ENCODE measurements at places on chromosomes 12 and 14.

DNA sequence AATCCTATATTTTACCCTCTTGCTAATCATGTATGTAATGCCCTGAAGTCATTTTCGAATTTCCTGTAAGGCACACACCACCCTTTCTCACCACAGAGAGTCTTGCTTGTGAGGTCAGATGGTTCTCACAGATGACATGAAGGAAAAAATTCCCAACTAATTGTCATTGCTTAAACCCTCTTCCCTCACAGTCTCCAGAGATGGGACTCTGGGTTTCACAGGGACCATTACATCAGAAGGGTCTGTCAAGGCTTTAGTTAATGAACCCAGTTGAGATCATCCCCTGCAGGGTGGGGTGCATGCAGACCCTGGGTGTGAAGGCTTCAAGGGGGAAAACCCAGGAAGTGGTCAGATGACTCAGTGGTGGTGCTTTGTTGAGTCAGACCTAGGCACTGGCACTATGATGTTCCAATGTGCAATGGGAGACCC, 229.6 kb downstream of the BCAT1 start:
- no peak for DNase-seq

DNA sequence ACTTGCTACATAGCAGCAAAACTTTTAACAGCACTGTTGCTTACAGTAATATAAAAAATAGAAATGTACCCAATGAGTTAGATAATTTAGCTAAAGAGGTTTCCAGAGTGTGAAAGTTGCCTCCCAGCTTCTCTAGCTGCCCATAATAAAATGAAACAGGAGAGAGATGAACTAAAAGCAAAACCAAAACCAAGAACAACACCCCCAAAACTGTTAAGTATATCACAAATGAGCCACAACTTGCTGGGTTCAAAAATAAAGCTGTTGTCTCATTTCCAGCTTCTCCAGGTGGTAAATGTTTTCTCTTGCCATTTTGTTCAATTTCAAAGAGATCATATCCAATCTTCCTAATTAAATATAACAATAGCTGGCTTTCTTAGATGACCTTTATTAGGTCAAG, 614.0 kb downstream of the ETNK1 start:
- no peak for DNase-seq

- no peak for DNase-seq
These were observed 3.7 kb upstream of the RNASE9 start for GRCh38 chr14:20564501-20564997.

DNA sequence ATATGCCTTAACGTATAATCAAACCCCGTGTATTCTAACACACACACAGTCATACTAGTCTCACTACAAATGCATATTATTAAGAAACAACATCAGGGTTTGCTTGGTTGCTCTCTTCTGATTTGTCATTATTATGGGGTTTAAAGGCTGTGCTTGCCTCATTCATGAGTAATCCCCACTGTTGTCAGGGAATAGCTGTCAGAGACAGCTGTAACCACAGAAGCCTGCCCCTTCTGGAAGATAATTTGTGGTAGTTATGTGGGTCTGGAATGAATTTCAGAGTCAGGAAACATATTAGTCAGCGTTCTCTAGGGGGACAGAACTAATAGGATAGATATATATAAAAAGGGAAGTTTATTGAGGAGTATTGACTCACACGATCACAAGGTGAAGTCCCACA, 456.9 kb upstream of the TMEM132C start:
- no peak for DNase-seq

DNA sequence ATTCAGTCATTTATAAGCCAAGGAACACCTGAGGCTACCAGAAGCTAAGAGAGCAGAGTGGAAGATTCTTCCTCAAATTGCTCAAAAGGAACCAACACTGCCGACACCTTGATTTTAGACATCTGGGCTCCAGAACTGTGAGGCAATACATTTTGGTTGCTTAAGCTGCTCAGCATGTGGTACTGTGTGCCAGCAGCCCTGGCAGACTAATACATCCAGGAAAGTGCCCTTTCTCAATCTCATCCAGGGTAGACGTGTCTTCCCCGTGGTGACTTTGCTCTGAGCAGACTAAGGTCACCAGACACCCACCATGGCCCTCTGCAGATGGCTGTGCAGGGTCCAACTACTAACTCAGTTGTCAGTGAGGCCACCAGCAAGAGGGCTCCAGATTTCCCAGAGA, 122.8 kb downstream of the VRK1 start:
- DNase-seq: no peak

DNA sequence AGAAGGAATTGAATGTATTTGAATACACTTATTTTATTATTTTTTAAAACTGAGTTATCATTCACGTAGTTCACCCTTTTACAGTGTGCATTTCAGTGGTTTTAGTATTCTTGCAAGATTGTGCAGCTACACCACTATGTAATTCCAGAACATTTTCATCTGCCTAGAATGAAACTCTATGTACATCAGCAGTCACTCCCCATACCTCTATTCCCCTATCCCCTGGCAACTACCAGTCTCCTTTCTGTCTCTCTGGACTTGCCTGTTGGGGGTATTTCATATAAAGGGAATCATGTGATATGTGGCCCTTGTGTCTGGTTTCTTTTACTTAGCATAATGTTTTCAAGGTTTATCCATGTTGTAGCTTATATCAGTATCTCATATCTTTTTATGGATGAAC, 96.8 kb downstream of the BORCS5 start:
- DNase-seq: no peak

GRCh38 chr12:76399040-76399439, 50.8 kb upstream of the BBS10 start:
- no peak for DNase-seq

GRCh38 chr12:46808955-46809697, 16.7 kb downstream of the SLC38A4 start:
- DNase-seq: no peak

GRCh38 chr12:26226629-26227360, 31.4 kb downstream of the SSPN start:
- DNase-seq: no peak

DNA sequence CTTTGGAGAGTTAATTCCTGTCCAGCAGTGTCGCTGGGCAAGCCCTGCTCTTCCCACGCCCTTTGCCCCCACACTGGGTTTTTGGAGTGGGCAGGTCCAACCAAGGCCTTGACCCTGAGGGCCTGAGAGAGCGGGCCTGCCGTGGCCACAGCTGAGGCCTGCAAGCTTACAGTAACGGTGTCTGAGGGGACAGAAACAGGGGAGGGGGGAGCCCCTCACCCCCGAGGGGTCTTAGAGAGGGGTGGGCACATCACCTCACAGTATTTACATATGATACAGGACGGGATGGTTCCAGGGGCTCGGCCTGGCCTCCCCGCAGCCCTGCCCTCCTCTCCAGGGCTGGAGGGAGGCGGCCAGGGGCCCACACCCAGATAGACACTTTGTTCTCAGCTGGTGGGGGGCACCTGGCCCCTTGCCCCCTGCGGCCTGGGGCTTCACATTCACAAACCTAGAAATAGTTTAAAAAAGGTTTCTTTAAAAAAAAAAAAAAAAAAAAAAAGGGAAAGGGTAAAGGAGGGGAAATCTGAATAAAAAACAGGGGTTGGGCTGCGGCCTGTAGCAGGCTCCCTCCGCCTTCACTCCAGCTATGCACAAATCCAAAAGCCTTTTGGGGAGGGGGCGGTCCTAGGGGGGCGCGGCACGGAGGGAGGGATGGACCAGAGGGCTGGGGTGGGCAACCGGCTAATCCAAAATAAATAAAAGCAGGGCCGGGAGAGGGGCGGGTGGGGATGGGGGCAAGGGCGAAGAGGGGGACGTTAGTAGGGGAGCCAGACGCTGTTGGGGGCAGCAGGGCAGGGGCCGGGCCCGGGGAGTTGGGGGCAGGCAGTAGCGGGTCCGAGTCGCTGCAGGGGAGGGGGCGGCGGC, 14.8 kb upstream of the PLA2G1B start:
- DNase-seq: no peak

DNA sequence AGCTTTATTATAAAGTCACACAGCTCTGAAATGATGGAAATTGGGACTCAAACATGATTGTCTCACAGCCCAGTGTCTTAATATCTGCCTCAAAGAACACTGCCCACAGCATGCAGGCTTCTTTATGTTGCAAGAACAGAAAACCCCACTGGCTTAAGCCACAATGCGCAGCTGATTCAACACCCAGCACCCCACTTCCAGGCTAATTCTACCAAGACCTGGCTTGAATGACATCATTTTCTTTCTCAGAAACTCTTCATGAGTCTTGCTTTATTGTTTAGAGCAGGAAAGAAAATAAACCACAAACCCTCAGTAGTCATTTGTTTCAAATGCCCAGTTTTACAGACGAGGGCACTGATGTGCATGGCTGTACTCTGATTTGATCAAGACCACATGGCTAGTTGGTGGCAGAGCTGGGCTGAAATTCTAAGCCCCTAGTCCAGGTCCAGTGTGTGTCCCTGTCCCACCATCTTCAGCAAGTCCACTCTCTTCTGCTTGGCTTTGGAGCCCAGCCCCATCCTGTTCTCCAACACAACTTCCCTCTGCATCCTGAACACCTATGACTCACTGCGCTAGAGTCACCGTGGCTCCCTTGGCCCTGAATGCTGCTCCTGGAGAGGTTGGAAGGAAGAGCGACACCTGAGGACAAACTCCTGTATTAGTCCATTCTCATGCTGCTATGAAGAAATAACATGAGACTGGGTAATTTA, 50.3 kb upstream of the SRSF5 start:
- no peak for DNase-seq

DNA sequence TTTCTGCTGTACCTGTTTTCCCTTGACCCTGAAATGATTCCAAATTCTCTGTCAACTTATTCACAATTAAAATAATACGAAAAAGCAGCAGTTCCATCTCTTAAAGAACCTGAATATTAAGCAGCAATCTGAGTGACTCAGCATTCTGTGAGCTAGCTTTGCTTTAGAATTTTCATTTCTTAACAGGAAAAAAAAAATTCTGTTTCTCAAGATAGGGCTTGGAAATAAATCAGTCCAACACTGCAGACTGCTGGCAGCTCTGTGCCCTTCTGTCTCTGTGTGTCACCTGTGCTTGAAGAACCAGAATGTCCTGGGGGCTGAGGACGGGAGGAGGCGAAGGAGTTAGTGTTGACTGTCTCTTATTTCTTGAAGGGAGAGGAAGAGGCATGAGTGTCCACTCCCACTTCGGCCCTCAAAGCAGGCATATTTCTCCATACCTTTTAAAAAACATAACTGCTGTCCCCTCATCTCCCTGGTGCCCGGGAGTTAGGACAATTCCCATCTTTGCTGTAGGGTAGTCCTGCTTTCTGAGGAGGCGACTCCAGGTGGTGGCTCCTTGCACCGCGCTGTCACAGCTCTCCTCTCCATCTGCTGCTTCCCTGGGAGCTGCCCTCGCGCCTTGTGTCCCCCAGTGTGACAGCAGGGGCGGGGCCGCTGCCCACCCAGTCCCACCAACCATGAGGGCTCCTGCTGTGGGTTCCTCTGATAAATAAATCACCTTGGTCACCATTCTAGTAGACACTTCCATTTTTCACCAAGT, 203.1 kb downstream of the CALM1 start:
- DNase-seq: peak; percentile 61

DNA sequence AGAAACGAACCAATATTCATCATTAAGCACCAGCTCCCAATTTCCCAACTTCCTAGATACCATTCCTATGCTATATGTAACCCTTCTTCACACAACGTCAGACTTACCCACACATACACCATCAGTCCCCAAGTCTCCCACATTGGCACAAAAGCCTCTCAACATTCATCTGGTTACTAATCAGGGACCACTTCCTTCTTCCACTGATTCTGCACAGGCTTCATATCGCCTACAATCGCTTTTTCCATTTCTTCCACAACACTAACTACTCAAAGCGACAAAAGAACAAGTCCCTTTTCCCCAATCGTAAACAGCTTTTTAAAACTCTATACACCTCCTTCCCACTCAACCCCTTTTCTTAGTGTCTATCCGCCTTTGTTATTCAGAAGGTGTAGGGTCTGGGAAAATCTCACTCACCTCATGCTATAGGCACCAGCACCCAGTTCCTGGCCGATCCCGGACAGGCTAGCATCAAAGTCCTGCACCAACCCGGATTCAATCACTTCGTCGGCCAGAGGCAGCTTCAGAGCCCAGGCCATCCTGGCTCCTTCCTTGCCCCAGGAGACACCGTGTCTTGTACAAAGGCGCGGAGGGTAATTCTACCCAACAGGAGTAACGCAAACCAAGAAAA, 936 bp downstream of the TFCP2 start:
- DNase-seq: no peak

DNA sequence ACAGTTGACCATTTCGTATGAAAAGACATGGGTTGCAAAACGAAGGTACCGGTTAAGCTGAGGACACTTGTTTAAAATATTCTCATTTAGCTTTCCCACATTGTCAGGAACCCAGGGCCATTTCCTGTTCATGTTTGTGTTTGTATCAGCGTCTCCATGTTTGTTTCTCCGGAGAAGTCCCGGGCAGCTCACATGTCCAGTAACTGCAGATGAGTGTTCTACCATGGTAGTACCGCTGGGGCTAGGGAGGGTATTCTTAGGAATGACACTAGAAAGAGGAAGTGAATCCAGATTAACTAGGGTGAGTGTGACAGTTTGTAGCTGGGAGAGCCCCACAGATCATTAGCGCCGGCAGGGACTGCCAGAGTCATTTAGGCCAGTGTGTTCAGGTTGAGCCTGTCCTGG, 50.0 kb upstream of the EVL start:
- no peak for DNase-seq

DNA sequence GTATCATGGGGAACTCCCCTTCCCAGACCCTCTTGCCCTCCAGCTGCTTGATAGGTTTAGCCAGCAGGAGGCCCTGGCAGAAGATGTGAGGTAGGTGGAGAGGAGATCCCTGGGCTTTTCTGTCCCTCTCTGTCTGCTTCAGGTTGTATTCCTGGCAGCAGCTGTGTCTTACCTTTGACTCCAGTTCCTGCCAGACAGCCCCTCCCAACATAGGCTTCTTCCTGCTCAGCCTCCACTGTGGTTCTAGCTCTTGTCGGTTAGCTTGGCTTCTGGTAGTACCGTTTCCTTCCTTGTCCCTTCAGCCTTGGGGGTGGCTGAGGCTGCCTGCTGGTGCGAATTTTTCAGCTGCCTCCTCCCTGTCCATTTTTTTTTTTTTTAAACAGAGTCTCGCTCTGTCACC, 215.7 kb upstream of the CRY1 start:
- no peak for DNase-seq

DNA sequence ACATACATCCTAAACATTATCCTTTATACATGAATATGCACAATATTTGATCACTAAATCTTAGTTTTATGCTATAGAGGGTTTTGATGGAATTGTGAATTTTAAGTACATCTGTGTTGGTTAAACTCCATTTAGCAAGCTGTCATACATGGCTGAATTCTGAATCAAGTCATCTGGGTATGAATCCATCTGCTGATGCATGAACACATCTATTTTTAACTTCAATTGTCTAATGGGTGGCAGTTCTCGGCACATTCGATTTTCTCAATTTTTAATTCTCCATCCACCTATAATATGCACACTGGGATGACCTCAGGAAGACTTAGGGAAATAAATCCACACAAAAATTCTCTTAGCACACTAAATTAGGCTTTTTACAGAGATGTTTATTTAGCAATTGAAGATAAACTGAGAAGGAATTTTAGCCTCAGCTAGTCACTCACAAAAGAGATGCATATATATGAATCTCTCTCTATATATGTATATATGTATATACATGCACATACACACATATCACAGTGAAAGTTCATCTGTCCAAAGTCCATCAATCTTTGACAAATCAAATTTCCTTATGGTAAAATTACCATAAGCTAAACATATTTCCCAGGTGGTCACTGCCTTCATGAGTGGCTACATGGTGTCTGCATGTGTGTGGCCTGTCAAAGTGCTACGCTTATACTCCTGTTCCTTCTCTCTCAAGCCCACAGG, 44.5 kb upstream of the VPS33A start:
- no peak for DNase-seq
